Astrocyte of the hippocampus (primary cell): ENCODE measurements at places on chromosomes 2 and 18.
A peak's percentile ranks its signal among the peaks of the same experiment; 100 is the strongest.

- no peak for DNase-seq
These were observed 729.7 kb upstream of the ID2 start for GRCh38 chr2:7952046-7952745.

DNA sequence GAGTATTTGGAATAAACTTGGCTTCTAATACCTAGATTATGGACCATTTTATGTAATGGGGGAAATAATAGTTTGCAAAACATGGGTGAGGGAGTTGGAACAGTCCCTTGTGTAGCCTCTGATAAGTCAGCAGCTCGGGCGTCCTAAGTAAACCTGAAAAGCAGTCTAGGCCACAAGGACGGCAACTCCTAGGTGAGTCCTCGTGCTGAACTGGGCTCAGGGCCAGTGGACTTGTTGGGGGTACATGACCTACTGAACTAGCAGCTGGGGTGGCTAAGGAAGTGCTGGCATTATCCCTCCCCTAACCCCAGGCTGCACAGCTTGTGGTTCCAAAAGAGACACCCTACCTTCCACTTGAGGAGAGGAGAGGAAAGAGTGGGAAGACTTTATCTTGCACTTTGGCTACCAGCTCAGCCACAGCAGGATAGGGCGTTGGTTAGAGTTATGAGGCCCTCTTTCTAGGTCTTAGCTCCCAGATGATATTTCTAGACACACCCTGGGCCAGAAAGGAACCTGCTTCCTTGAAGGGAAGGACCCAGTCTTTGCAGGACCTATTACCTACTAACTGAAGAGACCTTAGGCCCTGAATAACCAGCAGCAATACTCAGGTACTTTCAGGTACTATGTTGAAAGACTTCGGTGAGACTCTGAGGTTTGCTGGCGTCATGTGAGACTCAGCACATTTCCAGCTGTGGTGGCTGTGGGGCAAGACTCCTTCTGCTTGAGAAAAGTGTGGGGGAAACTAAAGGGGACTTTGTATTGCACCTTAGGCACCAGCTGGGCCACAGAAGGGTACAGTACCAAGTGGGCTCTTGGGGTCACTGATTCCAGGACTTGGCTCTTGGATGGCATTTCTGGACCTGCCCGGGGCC lies 71.0 kb downstream of the AQP4 start:
- DNase-seq: no peak

GRCh38 chr2:37779611-37780386 lies 108.4 kb upstream of the CDC42EP3 start:
- no peak for DNase-seq

DNA sequence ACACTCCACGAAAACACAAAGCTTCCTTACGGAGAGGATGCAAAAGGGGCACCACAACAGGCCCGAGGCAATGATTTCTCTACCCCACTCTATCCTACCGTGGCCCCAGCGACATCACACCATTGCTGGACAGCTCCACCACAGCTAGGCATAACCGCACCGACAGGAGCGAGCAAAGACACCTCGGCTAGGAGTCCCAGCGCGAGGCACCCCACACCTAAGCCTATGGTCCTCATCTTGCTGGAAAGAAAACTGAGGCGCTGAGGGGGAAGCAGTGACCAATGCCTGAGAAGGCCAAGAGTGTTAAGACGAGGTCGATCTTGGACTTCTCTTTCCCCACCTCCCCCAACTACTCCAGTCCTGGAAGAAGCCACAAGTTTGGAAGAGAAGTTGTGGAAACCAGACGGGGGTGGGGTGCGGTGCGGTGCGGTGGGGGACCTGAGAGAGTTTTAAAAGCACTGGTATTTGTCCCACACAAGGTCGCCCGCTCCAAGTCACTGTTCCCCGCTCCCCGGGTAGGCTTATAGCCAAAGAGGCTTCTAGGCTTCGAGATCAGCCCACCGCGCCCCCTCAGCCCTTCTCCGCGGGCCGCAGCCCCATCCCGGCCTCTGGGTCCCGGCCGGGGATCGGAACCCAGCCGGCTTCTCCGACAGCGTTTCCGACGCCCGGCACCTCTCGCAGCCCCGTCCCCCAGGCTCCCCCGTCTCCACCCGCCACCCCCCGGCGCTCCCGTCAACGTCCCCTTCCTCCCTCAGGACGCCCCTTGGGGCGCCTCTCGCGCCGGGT lies 766 bp downstream of the PDE6D start:
- DNase-seq: peak; percentile 65

- DNase-seq: peak; percentile 32
These were observed 145.1 kb downstream of the B3GNT2 start for GRCh38 chr2:62340994-62341484.

DNA sequence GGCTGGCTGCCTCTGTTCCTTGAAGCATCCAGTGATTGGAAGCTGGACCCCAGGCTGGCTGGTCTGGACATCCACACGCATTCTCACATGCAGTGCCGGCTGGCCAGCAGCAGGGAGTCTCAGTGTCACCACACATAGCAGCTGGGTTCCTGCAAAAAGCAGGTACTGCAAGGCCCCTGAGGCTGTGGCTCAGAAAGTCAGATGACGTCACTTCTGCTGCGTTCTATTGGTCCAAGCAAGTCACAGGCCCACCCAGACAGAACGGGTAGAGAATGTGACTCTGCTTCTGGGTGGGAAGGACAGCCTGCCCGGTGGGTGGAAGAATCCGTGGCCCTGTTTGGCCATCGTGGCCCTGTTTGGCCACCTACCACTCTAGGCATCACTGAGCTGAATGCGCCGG lies 51.3 kb upstream of the SPP2 start:
- no peak for DNase-seq

- DNase-seq: no peak
These were observed 48.2 kb downstream of the LONRF2 start for GRCh38 chr2:100274076-100274475.

DNA sequence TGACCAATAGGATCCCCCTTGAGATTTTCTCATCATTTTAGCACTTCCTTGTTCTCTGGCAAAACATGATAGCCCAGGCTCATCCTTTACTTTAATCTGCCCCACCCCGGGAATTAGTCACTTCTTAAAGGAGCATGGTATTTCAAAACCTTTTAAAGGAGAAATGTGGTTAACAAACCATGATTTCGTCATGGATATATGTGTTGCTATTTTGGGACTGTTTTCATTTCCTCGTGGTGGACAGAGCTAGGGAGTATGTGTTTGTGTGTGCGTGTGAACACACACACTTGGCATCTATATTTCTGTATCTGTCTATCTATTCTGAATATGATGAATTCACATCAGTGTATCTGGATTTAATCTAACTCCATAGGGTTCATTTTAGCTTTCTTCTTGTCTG lies 128.1 kb downstream of the BIRC6 start:
- DNase-seq: peak; percentile 64

GRCh38 chr18:55268151-55268601 lies 308.9 kb upstream of the CCDC68 start:
- no peak for DNase-seq

DNA sequence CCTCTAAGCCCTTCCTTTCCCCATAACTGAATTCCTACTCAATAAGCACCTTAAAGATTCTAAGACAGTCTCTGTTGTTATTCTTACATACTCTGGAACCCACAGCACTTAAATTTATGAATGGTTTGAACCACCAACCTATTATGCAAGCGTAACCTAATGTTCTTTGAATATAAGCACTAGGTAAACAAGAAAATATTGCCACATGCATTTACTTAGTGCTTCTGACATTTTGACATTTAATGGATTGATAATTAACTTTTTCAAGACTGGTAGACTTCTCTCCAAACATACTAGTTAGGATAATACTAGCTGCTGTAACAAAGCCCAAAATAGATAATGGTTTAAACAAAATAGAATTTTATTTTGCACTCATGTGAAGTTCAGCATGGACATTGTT lies 164.8 kb downstream of the ARHGAP15 start:
- no peak for DNase-seq

DNA sequence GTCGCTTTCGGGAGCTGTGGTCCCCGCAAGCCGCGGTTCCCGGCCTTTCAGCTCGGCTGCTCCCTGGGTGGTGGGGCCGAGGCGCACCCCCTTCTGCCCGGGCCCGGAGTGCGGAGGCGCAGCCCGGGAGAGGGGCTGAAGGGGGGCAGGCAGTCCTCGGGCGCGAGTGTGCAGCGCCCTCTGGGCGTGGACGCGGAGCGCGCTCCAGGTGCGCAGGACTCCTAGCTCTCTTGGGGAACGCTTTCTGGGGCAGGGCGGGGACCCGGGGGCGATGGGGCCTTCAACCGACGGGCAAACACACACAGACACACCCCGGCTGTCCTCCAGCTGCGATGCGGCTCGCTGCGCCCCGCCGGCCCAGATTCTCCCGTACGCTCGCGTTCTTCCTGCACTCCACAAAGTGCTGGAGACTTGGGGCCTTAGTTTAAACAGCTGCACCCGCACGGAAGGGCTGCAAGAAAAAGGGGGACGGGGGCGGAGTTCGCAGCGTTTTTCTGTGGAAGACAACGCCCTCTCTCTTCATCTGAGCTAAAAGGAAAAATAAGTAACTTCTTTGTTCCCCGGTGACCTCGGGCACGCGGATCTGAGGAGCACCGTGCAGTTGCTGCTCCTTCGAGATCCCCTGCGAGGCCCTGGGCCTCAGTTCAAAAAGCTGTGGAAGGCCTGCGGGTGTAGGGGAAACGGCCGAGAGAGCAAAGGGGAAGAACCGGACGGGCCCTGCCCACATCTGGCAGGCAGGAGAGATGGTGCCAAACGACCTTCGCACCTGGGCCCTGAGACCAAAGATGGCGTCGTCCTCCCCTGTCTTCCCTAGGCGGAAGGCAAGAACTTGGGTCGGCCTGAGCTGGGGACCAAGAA lies 593 bp upstream of the SDC1 start:
- DNase-seq: peak; percentile 89

GRCh38 chr2:184875911-184876310 lies 277.6 kb downstream of the ZNF804A start:
- no peak for DNase-seq

GRCh38 chr2:86673986-86674670 lies 46.0 kb upstream of the RMND5A start:
- peak; percentile 12 for DNase-seq
